ENCODE measurements at places on chromosomes 12 and 14.
A peak's percentile ranks its signal among the peaks of the same experiment; 100 is the strongest.

GRCh38 chr12:121189619-121190155 lies 20.2 kb upstream of the P2RX4 start:
- DNase-seq: no peak

- no peak for DNase-seq
These were observed 95.1 kb upstream of the ATF7IP start for GRCh38 chr12:14270392-14270791.

- no peak for DNase-seq
These were observed 14.6 kb downstream of the ACTR6 start for GRCh38 chr12:100215209-100215608.

DNA sequence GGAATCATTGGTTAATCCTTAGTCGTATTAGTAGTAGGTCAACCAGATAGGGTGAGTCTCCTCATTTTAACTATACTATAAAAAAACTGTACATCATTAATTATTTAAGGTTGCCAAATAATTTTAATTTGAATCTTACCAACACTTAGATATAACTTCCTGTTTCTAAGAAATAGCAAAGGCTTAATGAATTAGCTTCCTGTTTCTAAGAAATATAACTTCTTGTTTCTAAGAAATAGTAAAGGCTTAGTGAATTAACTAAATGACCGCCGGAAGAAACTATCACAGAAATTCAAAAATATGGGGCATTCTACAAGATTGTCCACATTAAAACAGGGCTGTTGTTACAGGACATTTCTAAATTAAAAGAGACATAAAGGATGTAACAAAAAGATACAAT lies 392.9 kb upstream of the FOXG1 start:
- no peak for DNase-seq

- DNase-seq: no peak
These were observed 19.1 kb downstream of the SLC2A3 start for GRCh38 chr12:7916936-7917335.

DNA sequence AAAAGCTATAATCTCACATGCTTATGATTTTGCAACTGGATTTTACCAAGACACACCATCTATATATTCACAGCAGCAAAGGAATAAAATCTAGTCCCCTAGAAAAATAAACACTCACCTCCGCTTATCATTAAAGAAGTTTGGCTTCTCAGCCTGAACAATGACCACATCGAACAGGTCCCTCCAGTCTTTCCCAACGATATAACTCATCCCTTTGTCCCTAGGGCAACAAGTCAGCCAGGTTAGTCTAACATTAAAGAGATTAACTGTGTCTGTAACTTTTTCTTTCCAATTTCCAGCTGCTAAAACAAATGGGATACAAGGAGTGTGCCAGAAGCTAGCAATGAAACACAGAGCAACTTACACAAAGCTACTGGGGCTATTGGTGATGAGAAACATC lies 48.0 kb downstream of the NT5DC3 start:
- DNase-seq: no peak

- DNase-seq: no peak
These were observed 192.4 kb upstream of the CNTN1 start for GRCh38 chr12:40499856-40500255.

DNA sequence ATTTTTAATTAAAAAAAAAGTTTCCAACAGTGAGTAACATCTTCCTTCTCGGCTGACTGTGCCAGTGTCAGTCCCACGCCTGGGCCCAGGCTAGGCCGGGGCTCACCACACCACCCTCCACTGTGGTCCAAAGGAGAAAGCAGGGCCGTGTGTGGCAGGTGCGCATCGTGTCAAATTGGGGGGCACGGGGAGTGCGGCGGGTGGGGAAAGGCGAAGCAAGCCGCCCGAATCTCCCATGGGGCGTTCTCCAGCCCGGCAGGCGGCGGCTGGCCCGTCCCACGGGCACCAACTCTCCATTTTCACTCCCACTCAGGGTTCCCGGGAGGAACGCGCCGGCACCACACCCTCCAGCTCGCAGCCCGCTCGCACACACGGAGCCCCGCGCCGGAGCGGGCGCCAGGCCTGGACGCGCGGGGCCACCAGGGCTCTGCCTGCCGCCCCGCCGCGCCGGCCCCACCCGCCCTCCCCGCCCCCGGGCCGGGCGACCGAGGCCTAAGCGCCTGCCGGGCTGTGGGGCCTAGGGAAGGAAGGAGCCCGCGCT lies 604 bp downstream of the EEA1 start:
- no peak for DNase-seq

DNA sequence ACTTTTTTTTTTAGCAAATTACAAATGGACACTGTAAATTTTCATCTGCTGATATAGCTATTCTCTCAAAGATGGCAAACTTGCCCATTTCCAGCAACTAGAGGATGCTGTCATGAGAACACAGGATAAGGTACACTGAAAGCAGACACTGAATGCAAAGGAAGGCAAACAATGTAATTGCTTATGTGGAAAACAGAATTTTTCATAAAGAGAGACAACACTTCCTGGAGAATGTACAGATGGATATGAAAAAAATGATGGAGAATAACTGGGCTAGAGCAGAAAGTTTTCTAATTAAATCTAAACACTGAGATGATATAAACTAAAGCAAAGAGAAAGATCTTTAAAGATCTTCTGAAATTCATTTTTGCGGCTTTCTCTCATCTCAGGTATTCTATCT lies 581 bp downstream of the CD69 start:
- no peak for DNase-seq

- DNase-seq: no peak
These were observed 210.1 kb downstream of the TMEM132D start for GRCh38 chr12:129693731-129694130.

- no peak for DNase-seq
These were observed 5.4 kb downstream of the CIPC start for GRCh38 chr14:77103475-77103874.

- DNase-seq: no peak
These were observed 34.3 kb upstream of the DICER1 start for GRCh38 chr14:95191445-95192199.

DNA sequence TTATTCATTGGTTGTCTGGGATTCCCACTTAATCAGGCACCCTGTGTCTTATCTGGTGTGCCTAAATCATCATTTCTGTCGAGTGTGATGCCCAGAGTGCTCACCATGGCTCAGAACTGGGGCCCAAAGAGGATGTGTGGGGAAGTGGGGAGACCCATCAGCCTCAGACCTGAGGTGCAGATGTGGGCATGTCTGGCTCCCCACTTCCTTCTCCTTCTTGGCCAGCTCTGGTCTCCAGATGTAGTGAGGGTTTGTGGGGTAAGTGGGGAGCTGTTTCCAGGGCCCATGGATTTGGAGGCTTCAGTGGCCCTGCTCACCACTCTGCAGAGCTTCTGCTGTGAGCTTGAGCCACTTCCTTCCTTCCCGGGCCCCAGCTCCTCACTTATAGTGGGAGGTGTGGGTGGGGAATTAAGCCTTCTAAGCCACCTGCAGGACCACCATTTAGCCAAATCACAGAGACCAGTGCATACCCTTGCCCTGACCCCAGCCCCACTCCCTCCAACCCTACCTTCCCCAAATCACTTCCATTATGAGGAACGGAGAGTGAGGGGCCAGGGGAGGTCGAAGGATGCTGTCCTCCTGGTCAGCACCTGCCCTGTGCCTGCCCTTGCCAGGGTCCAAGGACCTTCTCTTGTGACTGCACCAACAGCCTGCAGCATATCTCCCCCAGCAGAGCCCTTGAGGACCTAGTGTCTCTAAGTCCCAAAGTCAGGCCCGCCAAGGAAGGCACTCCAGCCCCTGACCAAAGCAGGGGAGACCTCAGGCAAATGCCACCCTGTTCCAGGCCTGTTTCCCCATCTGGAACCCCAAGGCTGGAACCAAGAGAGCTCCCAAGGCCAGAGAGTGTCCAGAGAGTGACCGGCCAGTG lies 278.2 kb upstream of the RTL1 start:
- no peak for DNase-seq

DNA sequence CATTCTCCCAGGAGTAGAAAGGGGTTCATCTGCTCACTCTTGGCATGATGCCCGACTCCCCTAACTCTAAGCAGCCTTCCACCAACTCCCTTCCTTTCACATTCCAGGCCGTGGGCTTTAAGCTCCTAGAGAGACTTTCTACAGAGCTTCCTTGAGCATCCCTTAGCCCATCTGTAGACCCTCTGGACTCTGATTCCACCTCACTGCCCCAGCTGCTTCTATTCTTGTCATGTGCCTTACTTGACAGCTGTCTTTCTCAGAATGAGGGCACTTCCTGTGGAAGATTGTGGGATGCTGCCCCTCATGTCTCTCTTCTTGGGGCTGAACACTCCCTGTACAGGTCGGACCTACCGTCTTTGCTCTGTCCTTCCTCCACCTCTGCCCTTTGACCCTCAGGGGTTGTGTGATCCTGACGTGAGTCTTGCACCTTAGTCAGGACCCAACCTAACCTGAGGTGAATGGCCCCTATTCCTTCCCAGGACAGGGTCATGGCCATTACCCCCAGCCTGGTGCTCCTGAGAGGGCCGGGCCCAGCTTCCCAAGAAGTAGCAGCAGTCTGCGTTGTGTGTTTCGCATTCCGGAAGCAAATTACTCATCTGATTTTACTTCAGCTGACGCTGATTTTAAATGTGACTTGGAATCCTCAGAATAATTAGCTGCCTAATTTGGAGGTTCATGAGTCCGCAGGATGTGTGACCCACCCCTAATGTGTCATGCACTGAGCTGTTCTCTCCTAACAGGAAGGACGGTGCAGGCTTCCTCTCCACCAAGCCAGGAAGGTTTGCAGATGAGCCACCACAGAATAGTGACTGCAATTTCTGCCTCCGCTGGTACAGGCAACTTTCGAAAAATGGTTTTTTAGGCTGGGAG lies 2.7 kb upstream of the GALNT6 start:
- DNase-seq: no peak

- no peak for DNase-seq
These were observed 98.8 kb downstream of the SLC25A47 start for GRCh38 chr14:100421756-100422470.

GRCh38 chr12:27779416-27779919 lies 565 bp upstream of the KLHL42 start:
- DNase-seq: peak; percentile 54

GRCh38 chr14:98548071-98548686 lies 723.8 kb downstream of the BCL11B start:
- DNase-seq: no peak

DNA sequence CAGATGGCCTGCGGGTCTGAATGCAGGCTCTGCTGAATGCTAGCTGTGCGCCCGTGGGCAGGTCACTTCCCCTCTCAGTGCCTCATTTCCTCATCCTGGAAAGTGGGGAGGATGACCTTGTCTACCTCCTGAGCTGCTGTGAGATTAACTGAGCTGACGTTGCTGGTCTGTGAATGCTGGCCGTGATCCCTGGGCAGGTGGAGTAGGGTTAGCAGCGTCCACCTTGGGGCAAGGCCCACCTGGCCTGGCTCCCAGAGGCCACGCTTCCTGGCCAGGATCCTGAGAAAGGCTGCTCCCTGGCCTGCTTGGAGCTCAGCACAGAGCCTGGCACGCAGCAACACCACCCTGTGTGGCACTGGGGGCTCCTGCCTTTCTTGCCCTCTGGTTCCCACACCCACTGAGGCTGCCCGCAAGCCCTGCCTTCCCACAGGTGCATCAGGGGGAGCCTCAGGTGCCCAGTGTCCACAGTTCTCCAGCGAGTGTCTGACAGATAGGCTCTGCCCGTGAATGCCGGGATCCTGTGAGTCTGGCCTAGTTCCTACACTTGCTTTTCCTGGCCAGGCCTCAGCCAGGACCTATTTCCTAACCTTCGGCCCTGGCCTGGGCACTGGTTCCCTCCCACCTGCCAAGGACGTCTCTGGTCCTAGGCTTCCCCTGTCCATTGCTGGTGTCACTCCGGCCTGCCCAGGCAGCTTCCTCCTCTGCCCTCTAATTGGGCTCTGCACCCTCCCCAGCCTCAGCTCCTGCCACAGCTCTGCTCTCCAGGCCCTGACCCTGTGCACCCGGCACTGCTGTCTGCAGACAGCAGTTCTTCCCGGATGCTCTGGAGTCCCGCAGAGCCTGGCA lies 37.2 kb upstream of the TDRD9 start:
- no peak for DNase-seq

DNA sequence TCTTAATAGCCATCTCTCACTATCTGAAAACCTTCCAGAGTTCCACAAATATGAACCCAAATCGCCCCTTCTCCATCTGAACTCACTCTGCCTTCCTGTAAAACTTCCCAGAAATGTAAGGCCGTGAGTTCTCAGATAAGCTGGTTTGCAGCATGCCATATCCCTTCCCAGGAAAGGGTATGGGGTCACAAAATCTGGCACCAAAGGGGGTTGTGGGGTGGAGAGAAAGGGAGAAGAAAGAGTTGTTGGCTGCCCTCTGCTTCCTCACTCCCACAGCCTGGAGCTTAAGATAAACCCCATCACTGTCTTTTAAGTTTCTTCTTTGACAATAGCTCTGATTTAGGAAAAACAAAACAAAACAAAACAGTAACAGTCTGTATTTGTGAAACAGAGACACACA lies 10.7 kb downstream of the TMTC1 start:
- no peak for DNase-seq

DNA sequence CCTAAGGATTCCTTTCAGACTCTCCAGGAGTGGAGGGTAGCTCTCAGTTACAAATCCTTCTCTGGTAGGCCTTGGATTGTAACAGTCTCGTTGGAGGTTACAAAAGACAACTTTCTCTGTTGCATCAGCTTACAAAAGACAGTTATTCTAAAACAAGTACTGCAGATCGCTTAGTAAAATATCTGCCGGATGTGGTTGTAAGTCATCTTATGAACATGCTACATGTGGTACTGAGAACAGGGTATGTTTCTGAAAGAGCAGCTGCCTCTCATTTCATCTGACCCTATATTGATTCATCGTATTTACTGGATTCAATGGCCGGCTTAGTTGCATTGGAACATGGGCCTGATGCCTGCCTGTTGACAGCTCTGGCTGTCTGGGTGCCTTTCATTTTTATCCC lies 157.4 kb downstream of the PTCSC3 start:
- no peak for DNase-seq

DNA sequence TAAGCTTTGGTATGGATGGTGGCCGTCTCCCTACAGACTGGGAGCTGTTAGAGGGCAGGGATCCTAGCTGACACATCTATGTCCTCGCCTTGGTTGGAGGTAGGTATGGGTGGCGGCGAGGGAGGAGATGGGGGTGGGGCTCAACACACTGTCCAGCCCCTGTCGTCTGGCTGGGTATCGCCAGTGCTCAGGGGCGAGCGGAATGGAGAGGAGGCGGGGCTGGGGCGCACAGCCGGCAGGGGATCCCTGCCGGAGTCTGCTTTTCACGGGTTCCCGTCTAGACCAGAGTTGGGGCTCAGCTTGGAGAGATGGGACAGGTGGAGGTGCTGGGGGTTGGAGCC lies 16.1 kb downstream of the TAMALIN start:
- no peak for DNase-seq

DNA sequence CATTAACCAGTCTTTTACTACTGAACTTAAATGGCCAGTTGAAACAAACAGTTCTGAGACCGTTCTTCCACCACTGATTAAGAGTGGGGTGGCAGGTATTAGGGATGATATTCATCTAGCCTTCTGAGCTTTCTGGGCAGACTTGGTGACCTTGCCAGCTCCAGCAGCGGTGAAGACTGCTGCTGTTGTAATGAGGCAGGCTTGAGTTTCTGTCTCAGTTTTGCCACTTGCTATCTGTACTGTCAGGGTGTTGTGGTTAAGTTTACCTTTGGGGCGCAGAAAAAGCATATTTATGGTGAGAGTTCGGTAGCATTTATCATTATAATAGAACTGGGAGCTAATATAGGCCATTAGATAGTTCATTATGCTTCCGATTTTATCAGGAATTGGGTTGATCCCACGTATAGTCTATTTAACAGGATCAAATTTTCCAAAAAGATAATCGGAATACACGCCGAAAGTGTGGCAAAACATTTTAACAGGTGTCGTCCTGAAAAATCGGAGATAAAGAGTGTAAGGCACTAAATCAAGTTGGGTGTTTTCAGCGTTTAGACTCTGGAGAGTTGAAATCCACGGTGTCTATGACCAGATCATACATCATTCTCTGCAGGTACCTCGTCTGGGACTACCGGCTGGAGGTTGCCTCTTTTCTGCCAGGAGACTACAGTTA lies 688 bp upstream of the NECAP1 start:
- no peak for DNase-seq
